GM13976 (cell line): ENCODE measurements at places on chromosomes 7 and 10.

GRCh38 chr10:95284807-95285206 lies 6.0 kb downstream of the PDLIM1 start:
- DNase-seq, result no peak

DNA sequence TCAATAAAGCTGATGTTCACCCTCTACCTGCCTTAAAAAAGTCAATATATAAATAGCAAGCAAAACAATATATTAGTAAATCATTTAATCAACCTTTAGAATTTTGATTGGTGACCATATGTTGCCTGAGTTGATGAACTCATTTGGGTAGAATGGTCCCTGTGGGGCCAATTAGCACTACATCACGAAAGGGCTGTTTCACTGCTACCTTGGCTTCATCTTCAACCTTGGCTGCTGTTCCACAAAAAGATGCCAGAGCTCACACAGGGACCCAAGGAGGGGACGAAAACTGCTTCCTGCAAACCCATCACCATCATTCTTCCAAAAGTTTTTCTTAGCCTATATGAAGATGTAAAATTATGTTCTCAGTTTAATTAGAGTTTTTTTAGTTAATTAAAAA lies 35.4 kb upstream of the HBP1 start:
- DNase-seq, result no peak

DNA sequence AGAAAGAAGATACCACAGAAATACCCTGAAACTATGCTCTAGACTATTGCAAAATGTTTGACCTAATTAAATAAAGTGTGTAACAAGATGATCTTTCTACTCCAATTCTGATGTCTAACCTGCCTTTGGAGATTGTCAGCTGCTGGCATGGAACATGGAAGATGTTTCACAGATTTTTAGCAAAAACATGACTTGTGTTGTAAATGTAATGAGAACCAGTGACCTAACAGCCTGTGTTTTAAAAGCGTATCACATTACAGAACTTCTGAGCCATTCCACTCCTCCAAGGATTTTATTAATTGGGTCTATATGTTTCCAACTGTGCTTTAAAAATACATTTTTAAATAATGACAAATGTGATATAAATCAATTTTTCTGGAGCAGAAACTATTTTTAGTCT lies 526.3 kb upstream of the SEMA3D start:
- no peak for DNase-seq

GRCh38 chr7:103487419-103487818 lies 41.4 kb upstream of the SLC26A5 start:
- DNase-seq, result no peak

GRCh38 chr10:70337201-70337651 lies 45.2 kb downstream of the LRRC20 start:
- DNase-seq, result no peak

DNA sequence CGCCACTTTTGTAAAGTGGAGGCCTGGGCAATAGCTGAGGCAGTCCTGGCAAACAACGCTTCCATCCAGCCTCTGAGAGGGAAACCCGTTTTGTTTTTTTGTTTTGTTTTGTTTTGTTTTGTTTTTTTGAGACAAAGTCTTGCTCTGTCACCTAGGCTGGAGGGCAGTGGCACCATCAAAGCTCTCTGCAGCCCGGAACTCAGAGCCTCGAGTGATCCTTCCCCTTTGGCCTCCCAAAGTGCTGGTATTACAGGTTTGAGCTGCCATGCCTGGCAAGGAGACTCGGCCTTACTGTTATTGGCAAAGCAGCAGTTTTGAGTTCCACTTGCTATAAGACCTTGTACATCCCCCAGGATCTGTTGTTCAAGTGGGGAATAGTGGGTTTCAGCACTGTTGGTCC lies 10.5 kb upstream of the SLC25A16 start:
- no peak for DNase-seq

- no peak for DNase-seq
These were observed 182.4 kb downstream of the PLXNA4 start for GRCh38 chr7:132393789-132394261.

GRCh38 chr7:81013083-81013817 lies 94.4 kb upstream of the SEMA3C start:
- no peak for DNase-seq

- DNase-seq, result no peak
These were observed 22.4 kb upstream of the TMEM236 start for GRCh38 chr10:17729630-17730029.

DNA sequence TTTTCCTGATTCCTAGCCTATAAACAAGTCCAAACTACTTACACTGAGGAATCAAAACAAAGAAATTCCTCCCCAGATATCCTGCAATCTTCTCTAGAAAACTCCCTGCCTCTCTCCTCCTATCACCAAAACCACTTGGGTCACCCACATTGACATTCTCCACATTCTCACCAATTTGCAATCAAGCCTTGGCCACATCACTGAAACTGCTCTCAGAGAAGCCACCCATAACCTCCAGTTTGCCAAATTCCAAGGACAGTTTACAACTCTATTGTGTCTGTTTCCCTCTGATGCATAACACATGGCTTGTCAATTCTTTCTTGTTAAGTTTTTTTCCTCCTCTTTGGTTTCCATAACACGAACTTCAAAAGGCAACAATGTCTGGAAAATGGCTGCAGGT lies 233.5 kb downstream of the XPNPEP1 start:
- no peak for DNase-seq

- DNase-seq, result no peak
These were observed 539.7 kb downstream of the GATA3 start for GRCh38 chr10:8594176-8594575.

GRCh38 chr10:22022257-22023032 lies 18.9 kb upstream of the DNAJC1 start:
- no peak for DNase-seq

- DNase-seq, result no peak
These were observed 678 bp downstream of the SH2B2 start for GRCh38 chr7:102287111-102287980.

DNA sequence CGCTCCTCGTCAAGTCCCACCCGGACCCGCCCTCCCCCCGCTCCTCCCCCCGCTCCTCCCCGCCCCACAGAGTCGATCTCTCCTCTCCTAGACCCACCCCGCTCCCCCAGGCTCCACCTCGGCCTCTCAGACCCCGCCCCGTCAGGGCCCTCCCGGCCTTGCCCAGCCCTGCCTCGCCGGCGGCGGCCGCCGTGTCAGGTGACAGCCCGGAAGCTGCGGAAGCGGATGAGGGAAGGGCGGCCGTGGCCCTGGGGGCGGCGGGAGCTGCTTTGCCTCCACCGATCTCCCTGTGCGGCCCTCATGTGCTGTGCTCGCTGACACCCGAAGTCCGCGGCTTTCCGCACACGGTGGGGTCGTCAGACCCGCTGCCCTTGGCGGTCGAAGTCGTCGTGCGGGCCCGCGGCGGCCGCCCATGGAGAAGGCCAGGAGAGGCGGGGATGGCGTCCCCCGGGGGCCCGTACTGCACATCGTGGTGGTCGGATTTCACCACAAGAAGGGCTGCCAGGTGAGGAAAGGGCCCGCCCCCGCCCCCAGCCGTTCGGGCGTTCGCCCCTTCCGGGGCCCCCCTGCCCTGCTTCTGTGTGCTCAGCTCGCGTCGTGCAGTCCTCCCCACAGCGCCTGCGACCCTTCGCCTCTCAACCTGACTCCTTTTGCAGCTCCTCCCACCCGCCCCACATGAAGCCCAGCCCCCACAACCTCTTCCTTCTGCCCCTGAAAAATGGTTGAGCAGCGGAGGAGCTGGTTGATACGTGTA lies at the start of gene AVL9:
Gene AVL9 (plus strand): TSS at position 192 of the 754 bp plus-strand sequence. CDS start 221 bp downstream, at position 413.
- peak; percentile 98 for DNase-seq

DNA sequence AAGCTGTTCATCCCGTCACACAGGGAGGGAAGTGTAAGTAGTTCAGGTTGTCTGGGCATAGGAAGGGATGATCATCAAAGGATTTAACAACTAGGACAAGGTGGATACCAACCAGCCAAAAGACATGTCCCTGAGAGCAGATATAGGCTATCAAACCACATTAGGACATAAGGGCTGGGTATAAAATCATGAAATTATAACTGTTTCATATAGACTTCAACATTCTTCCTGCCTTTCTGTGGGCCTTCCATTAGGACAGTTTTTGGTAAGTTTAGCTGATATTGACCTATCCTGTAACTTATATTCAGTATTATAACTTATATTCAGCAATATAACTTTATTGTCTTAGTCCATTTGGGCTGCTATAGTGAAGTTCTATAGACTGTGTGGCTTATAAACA lies 190.9 kb downstream of the PAXIP1 start:
- DNase-seq, result no peak

- DNase-seq, result no peak
These were observed 333.9 kb downstream of the AUTS2 start for GRCh38 chr7:69932034-69932628.

DNA sequence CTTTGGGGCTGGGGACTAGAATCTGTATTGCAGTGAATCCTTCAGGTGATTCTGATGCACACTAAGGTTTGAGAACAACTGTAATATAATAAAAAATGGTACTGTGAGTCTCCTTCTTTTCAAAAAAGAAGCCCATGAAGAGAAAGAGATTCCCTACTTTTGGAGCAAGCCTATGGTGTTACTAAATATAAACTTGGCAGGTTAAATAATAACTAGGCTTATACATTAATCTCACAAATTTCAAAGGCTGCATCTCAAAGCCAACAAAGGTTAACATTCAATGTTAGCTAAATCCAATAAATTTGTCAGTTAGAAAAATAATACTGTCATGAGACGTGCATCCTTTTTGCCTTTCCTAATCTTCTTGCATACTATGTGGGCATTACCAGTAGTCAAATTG lies 159.7 kb upstream of the LAMB4 start:
- DNase-seq, result no peak

- DNase-seq, result peak; percentile 83
These were observed 102.5 kb downstream of the RAMP3 start for GRCh38 chr7:45259966-45260646.

- peak; percentile 90 for DNase-seq
These were observed at the start of gene FIGNL1 for GRCh38 chr7:50449881-50450589. TSS of gene FIGNL1 (minus strand) at chr7:50450350. CDS start at chr7:50447287, 3,063 bp downstream.

DNA sequence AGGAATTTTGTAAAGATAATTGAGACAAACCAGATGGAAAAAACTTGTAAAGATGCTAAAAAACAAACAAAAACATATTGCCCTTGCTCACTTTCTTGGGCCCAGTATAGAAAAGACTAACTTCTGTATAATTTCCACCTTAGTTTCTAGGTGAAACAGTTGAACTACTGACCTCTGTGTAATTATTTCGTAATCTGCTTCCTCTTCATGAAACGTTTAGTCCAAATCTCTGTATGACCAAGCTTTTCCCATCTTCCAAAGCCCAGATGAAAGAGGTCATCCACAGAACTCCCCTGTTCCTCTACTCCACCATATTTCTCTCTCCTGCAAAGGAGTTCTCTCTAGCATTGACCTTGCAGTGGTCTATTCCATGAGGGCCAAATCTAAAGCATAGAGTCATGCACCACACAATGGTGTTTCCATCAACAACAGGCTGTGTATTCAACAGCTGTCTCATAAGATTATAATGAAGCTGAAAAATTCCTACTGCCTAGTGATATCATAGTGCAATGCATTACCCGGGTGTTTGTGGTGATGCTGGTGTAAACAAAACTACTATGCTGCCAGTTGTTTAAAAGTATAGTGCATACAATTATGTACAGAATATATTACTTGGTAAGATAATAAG lies 647.6 kb downstream of the TNS3 start:
- DNase-seq, result no peak

GRCh38 chr7:90401989-90402388 lies 1.3 kb upstream of the CLDN12 start:
- DNase-seq, result no peak

DNA sequence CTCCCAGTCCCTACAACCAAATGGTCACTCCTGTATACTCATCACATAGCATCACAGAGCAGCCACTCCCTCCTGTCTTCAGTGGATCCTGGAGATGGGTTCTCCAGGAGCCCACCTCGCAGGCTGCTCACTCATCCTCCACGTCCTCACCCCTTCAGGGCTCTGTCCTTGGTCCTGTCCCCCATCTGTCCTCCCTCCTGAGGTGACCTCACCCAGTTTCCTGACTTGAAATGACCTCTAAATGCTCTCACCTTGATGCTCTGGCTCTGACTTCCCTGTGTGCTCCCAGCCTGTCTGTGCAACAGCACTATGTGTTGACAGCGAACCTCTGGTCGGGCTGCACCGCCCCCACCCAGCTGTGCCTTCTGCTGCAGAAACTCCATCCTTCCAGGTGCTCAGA lies 2.1 kb upstream of the PPP2R2D start:
- no peak for DNase-seq

DNA sequence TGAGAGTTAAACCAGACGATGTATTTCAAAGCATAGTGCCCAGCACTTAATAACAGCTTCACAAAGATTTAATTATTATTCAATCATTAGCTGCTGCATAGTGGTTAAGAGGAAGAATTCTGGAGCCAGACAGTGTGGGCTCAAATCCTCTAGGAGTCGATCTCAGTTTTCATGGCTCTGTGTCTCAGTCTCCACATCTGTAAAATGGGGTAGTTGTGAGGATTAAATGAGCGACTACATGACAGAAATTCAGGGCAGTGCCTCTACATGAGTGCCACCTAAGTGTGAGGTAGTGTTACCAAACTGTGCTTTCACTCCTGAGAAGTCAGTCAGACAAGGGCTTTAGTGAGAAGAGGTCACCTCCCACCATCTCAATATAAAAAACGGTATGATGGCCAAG lies 81.7 kb upstream of the FGFR2 start:
- no peak for DNase-seq

GRCh38 chr10:14380746-14381145 lies 50.0 kb upstream of the FRMD4A start:
- no peak for DNase-seq

DNA sequence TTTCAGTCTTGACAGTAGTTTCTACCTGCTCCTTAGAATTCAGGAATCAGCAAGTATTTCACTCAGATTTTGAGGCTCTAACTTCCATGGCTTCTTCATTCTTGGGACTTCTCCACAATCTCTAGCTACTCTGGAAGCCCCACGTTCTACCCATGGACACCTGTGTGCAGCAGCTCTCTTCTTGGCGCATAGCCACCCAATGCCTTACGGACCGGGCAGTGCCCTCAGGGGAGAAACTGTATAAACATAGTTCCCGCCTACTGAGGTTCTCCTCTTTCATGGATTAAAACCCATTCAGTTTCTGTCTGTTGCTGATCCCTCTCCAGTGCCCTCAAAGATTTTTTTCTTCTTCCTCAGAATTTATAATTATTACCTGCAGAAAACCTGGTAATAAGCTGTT lies 177.1 kb downstream of the SORCS1 start:
- DNase-seq, result no peak

GRCh38 chr10:73922007-73922863 lies 11.3 kb downstream of the PLAU start:
- peak; percentile 62 for DNase-seq

DNA sequence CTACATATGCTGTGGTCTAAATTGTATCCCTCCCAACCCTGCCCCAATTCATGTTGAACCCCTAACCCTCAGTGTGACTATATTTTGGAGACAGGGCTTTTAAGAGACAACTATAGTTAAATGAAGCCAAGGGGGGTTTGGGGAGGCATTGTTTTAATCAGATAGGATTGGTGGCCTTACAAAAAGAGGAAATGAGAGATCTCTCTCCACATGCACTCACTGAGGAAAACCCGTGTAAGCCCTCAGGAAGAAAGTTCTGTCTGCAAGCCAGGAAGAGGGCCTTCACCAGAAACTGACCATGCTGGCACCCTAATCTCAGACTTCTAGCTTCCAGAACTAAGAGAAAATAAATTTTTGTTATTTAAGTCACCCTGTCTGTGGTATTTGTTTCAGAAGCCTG lies 276.7 kb downstream of the KIF20B start:
- no peak for DNase-seq

GRCh38 chr10:113094114-113094486 lies 144.1 kb downstream of the TCF7L2 start:
- DNase-seq, result peak; percentile 32

GRCh38 chr7:104979167-104979841 lies 34.7 kb upstream of the KMT2E start:
- DNase-seq, result no peak

GRCh38 chr7:18902892-18903291 lies 214.5 kb downstream of the TWIST1 start:
- DNase-seq, result no peak

- DNase-seq, result no peak
These were observed 534 bp downstream of the FZD9 start for GRCh38 chr7:73433924-73434700.
